ENCODE measurements at places on chromosomes 3 and 15.

DNA sequence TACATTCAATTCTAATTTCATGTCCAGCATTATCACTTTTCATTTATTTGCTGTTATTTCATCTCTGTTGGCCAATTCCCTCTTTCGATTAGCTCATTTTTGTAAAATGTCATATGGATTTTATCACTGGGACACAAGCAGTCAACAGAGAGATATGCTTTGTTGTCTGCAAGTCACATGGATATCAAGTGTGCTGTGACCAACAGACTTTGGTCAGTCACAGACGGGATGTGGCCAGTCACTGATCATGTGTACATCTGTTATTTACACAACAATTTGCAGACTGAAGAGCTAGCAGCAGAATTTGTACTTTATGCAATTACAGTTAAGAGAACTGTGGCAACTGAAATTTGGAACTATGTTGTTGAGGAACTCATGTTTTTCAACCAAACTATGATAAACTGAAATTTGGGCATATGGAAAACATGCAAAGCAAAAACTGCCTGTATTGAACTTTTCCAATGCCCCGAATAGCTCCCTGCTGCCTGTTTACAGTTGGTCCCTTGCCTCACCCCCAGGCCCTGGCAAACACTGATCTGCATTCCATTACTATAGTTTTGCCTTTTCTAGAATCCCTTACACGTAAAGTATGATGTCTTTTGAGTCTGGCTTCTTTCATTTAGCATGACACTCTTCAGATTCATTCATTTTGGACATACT, 104.4 kb downstream of the RPL22L1 start:
- no peak for DNase-seq

- no peak for DNase-seq
Observed at GRCh38 chr3:72999951-73000350, 3.3 kb downstream of the PPP4R2 start.

GRCh38 chr3:122394173-122394572, 10.2 kb downstream of the FAM162A start:
- no peak for DNase-seq

- DNase-seq = no peak
Observed at GRCh38 chr15:43776101-43776717, 557 bp downstream of the ELL3 start.

DNA sequence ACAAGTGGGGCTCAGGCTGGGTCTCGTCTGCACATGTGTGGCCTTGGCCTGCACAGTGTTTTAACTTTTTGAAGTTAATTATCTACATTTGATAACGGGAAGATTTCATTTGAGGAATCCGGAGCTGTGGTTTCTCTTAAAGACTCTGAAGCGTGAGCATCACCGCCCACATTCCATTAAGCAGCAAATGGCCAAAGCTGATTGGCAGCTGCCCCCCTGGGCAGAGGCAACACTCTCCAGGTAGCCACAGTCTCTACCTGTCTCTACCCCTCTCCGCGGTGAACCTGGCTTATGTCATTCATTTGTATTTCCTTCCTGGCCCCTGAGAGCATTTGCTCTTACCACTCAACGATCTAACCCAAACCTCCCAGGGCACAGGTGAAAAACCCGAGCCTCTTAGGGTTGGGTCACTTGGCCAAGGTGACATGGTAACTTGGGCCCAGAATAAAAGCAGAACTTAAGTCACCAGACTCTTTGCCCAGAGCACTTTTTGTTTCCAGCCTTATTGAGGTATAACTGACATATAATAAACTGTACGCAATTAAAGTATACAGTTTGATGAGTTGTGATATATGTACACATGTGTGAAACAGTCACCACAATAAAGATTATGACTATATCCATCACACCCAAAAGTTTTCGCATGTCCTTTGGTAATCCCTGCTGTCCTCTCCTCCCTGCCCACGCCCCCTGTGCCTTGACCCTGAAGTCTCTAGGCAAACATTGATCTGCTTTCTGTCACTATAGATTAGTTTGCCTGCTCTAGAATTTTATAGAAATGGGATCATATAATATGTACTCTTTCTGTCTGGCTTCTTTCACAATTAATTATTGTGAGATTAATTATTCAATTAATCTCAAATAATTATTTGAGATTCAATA, 245.7 kb upstream of the HES1 start:
- no peak for DNase-seq

DNA sequence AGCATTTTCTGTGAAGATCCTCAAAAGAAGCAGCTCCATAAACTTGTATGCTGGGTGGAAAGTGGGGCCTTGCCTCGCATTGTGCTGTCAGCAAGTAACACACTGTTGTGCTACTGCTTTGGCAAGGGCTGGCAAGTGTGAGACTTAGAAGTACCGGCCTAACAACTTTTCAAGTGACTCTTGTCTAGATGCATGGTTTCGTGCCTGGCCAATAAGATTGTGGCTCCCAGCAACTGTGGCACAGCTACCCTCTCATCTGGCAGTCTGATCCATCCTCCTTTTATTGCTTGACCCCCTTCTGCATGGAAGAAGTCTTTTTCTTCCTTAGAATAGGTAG, 79.4 kb upstream of the VEPH1 start:
- no peak for DNase-seq

DNA sequence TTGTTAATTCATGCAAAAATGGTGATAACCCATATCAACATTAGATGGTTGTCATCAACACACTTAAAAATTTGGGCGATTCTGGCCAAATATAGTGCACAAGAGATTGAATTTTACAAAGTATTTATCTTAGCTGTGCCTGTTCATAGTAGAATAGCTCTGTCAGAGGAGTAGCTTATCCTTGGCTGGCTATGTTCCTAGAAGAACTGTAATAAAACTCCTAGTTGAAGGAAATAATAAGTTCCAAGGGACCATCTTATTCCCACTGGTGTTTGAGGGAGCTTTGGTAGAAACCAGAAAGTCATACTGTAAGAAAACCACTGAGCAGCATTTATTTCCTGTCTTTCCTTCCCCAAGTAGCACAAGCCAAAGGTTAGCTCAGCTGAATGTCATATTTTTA, 201.8 kb downstream of the GRM7 start:
- DNase-seq = no peak

- DNase-seq = no peak
Observed at GRCh38 chr3:97713634-97714033, 50.9 kb upstream of the ARL6 start.

DNA sequence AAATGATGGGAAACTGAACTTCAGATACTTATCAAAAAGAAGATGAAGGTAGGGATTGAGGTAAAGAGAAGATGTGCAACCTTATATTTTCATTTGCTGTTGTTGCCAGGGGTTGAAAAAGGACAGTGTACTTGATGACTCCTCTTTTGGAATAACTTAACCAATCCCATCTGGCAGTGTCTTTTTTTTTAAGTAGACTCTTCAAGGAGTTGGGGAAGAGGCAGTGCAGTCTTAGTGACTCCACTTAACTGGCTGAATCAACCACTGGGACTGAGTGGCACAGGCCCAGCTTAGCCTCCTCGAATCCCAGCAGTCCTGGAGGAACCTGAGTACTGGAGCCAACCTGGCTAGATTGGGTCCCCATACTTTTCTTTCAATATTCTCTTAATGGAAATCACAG, 27.3 kb upstream of the FILIP1L start:
- no peak for DNase-seq

DNA sequence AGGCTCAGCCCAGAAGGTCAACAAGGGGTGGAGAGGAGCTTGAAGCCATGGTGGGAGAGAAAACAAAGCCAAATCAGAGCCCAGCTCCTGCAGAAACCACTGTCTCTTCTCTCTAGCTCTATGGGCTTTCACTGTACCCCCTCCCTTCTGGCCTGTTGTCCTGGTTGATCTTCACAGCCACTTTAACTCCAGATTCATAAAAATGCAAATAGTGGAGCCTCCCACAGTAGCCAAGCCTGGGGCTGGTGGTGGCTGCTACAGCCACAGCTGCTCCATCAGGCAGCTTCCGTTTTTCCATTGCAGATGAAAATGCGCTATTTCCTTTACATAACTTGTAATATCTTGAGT, 20.7 kb upstream of the CAV3 start:
- DNase-seq = no peak

GRCh38 chr3:29468187-29468586, 187.3 kb downstream of the RBMS3 start:
- DNase-seq = no peak

DNA sequence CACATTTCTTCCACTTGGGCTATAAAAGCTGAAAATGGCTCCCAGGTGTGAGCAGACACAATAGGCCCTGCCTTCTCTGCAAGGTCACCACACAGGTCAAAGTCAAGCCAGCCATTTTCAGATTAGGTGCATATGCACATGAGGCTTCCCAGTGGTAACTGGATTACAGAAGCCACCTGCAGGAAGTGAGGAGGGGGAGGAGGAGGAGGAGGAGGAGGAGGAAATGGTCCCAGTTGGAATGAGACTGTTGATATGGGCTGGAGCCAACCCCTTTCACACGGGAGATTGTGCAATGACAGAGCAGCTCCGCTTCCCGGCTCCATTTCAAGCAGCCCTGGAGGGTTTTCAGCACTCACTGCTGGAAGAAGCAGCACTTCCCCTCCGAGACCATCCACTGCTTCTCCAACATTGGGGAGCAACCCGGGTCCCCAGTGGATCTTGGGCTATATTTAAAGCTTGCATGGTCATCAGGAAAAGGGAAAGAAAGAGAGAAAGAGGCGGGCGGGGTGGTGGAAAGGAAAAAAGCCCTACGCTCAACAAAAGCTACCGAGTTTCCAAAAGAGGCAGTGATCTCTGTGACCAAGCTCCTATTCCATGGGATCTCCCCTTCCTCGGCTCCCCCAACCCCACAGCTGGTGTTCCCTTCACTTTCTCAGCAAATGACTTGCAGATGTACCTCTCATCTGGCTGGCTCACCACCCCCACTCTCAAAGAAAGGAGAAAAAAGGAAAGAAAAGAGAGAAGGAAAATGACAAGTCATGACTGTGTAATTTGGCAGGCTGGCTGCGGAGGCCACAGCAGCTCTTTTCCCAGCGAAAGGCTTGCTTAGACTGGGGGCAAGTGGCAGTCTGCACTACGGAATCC, 58.3 kb downstream of the LRIG1 start:
- DNase-seq = peak; percentile 84

DNA sequence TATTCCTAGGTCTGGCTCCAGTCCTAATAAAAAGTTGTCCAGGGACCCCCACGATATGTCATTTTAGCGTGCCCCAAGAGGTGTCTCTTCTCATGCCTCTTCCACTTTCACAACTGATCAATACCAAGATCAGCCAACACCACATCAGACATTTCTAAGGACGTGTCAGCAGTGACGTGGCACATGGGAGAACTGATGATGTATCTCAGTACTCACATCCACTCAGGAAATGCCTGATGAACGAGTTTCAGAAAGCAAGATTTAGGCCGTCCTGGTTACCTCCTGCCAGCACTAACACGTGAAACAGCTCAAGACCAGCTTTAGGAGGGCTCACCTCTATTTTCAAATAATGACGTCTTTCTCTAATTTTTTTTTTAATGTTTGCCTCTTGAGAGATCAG, 19.6 kb downstream of the VGLL4 start:
- DNase-seq = no peak

DNA sequence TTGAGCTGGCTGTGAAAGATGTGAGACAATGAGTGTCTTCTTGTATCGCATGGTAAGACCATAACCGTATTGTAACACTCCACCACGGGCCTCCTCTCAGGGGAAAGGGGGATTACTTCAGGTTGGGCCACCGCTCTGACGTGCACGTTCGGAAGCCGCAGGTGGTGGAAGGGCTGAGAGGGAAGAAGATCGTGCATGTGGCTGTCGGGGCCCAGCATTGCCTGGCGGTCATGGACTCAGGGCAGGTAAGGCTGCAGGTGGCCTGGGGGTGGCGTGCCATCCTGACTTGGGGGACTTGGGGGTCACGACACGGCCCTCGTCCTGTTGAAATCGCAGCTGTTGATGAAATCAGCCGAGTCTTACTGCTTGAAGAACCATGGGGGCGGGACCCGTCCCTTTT, 87.3 kb upstream of the FAN1 start:
- DNase-seq = no peak

GRCh38 chr3:149004622-149005021, 13.3 kb downstream of the GYG1 start:
- DNase-seq = peak; percentile 66

DNA sequence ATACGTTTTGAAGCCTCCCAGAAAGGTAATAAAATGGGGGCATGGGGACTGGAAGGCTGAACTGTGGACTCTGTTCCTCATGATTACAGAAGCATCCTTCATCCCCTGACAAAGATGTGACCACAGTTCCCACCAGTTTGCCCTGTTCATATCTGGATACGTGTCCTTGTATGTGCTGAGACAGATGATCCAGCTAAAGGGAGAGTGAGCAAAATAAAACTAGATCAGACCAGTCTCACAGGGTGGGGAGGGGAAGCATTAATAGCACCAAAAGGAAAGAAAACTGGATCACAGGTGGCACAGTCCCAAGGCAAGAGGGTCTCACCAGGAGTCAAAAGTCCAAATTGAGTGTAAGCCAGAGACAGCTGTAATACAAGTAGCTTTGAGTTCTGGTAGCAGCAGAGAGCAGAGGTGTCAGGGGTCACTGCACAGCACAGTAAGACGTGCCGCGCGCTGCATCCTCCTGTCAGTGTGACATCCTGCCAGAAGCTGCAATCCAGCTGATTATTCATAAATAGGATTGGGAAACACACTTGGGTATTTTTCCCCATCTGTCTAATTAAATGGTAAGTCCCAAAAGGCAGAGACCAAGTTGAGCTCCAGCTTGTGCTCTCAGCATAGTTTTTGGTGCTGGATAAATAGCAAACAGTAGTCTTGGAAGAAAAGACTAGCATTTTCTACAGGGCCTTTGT, 560.0 kb upstream of the CFAP20DC start:
- DNase-seq = no peak

DNA sequence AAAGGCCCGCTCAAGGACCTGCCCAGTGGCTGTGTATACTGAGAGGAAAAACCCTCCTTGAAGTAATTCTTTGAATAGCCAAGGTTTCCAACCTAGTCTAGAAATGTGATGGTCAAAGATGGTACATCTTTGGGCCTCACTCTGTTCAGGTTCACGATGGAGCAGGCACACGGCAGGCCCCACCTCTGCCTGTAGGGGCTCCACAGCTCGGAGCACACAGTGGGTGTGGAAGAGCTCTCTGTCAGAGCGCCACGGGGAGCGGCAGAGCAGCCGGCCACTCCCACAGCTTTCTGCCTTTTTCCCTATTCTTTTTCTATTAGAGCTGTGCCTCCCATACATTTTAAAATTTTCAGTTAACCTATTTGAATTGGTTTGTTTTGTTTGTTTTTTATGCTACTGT, 89.5 kb downstream of the CTNNB1 start:
- no peak for DNase-seq

GRCh38 chr3:35971686-35972085, 332.4 kb downstream of the ARPP21 start:
- DNase-seq = no peak

All from astrocyte of the spinal cord (primary cell).